ENCODE measurements at places on chromosomes 7 and 10.
A peak's percentile ranks its signal among the peaks of the same experiment; 100 is the strongest.

DNA sequence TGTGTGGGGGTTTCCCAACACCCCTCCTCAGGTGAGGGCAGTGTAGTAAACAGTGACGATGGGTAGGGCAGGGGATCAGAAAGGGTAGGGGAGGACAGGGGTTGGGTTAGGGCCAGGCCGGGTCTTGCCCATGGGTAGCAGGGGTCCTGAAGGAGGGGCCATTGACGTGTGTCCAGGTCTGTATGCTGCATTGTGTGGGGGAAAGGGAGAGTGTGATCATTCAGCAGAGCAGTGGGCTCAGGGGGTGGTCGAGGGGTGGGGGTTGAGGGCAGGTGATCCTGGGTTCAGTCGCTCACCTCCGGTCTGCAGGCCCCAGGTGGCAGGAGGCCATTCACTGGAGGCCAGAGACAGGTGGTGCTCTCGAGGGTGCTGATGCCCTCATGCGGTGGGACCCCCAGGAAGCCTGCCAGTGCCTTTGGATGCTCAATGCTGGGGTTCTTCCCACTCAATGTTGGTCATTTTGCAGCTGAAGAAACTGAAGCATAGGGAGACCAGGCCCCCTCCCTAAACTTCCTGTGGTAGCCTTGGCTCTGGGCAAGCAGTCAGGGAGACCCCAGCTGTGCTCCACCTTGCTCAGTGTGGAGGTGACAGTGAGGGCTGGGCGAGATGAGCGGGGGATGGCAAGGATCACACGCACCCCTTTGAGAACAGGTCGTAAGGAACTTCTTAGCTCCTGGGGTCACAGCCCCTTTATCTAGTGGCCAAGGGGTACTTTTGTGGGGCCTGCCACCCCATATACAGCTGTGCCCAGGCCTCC is 48.8 kb upstream of the CAMK2B start:
- no peak for DNase-seq

DNA sequence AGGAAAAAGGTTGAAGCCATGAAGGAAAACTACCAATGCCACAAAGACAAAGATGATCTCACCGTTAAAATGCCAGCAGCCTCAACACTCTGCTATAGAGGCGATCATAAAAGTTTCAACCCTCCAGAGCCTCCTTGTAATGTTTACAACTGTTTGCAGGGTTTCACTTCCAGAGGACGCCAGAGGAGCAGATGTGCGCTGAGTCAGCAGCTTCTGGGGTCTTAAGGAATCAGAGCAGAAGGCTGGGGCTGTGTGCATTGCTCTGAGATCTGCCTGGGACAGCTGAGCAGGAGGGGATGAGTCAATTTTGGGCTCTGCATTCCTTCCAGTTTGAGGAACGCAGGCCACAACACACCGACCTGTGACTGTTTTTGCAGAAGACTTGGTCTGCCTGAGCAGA is 98.3 kb downstream of the TMEM130 start:
- DNase-seq, result peak; percentile 91

GRCh38 chr10:33041783-33042437 is 83.9 kb upstream of the ITGB1 start:
- no peak for DNase-seq

- DNase-seq, result peak; percentile 86
These were observed at the start of gene PROSER2 for GRCh38 chr10:11823122-11823988. Gene PROSER2 (plus strand): TSS chr10:11823356. CDS start chr10:11852078, 28,722 bp downstream.

- no peak for DNase-seq
These were observed 394.2 kb downstream of the PTPRN2 start for GRCh38 chr7:158193446-158193845.

DNA sequence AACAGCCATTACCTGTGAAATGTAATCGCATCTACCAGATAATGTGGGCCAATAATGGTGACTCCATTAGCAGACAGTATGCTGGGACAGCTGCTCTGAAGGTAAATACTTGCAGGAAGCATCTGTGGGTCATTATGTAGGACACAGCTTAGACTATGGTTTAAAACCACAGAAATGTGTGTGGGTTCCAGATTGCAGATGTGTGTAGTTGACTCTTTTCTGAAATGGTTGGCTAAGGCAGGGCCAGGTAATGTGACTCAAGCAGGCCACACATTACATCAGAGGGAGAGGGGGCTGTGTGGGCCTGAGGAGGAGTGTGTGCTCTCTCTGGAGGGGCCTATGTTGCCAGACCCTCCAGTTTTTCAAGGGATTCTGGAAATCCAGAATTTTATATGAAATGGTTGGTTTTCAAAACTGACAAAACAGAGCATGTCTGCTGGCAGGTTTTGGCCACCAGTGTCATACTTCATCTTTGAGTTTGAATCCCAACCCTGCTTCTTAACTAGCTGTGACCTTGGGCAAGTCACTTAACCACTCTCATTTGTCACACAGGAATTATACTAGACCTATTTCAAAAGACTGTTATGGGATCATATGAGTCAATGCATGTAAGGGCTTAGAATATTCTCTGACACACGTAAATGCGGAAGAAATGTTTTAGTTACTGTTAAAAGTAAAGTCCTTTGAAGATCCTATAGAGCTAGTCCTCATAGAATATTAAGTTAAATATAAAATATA is 64.5 kb downstream of the MCMBP start:
- DNase-seq, result no peak

- DNase-seq, result no peak
These were observed 2.8 kb upstream of the PUS7 start for GRCh38 chr7:105524840-105525239.

- DNase-seq, result no peak
These were observed 115.5 kb downstream of the INPP5A start for GRCh38 chr10:132652936-132653590.

DNA sequence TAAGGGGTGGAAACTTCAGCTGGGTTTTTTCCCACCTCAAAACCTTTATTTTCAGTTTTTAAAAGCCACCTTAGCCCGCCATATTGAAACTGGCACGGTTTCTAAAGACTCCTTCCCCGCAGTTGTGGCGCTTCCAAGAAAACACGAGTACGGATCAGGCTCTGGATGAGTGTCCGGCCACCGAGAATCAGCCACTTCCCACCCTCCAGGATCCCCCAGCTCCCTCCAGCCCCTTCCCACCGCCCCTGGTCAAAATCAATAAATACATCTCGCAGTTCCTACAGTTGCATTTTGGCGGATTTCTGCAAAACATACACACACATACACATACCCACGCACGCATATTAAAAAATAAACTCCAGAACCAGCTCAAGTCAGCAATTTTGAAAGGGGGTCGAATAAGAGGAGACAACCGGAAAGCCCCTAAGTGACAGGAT is 1.1 kb downstream of the SFMBT2 start:
- DNase-seq, result peak; percentile 17

- DNase-seq, result no peak
These were observed 8.9 kb downstream of the AKR1E2 start for GRCh38 chr10:4834898-4835405.

DNA sequence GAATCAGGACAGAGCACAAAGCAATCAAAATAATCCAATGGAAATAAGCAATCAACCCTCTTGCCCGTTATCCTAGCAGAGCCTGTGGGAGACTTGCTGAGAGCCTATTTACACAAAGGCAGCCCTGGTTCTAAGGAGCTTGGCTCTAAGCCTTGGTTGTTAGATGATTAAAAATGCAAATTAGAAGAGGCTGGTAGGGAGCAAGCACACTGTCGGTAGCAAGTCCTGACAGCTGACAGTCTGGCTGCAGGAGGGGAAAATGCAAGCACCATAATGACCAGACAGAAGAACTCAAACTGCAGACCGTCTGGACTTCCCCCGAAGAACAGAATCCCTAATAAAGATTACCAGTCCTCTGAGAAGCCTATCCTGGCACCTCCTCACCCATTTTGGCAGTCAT is 131.8 kb upstream of the CTTNBP2 start:
- DNase-seq, result no peak

DNA sequence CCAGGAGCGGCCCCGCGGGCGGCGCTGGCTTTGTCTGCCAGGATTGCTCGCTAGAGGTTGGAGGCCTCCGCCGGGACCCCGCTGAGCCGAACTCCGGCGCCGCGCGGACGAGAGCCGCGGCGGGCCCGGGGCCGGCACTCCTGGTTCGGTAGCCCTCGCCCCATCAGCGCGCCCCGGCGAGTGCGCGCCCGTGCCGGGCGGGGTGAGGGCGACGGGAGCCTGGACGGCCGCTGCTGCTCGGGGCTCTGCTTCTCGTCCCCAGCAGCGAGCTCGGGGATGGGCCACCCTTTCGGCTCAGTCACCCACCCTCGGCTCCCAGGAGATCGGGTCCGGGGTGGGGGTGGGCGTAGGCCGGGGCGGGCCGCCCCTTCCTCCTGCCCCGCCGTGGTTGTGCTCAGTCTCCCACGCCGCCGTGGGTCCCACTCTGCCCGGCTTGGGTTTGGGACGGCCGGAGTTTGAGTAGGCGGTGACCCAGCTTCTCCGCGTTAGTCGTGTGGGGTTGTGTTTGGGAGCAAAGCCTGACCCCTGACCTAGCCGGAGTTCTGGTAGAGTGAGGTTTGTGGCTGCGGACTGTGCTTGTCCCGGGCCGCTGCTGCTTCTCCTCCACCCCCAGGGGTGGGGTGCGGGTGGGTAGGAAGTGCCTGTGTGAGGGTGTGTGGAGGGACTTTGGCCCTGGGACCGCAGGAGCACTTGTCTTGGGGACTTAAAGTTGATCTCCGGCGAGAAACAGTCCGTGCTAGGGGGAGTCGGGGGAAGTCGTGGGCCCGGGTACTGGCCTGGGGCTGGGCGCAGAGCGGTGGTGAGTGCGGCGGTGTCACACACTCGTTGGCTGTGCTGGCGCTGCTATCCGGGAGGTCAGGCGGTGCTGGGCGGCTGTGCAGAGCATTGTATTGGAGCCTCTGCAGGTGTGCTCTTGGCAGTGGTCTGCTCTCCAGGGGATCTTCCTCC is 677 bp downstream of the TSPAN14 start:
- peak; percentile 67 for DNase-seq

DNA sequence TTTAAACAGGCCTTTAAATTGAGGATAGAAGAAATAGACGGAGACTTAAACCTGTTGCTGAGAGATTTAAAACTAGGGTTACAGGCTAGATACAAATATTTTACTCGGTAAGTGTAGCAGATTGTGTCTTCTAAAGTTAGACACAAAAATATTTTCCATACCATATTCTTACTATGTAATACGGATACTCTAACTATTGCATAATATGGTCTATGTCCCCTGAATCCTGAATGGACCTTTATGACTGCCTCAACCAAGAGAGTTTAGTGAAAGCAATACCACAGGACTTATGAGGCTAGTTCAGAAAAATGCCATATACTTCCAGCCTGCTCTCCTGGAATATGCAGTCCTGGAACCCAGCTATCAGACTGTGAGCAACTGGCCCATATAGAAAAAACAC is 13.4 kb upstream of the TES start:
- DNase-seq, result no peak

- no peak for DNase-seq
These were observed 31.2 kb upstream of the AOAH start for GRCh38 chr7:36755484-36755883.

DNA sequence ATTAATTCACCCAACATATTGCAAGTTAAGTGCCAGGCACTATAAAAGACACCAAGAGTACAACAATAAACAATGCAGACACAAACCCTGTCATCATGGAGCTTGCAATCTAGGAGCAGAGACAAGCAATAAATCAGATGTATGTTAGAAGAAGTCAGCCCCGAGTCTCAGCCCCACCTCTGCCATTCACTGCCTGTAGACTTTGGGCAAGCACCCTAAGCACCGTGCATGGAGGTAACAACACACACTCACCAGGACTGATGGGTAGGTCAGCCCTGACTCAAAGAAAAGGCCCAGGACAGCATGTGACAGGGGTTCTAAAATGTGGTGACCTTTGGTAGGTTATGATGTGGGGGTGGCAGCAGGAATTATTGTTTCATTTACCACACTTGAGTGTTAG is 49.3 kb upstream of the PLEKHA1 start:
- DNase-seq, result no peak

DNA sequence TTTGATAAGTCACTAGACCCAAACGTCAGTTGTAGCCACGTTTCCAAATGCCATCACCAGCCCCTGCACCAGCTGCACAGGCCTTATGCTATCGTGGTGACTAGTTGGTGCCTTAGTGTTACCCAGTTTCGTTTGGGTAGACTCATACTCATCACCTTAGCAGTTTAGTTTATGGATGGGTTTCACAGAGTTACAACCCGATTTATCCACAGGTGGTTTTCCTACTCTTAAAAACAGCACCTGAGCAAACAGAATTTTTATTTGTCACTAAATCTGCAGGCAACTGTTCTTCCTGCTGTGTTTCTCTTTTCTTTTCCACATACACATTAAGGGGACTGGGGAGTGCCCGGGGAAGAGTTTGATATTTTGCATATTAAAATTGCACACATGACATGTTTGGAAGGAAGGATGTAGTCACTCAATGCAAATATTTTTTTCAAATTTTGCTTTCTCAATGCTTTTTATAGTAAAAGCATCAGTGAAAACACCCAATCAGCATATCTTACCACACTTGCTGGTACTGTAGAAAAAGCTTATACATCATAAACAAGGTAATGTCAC is 41.6 kb downstream of the PDSS1 start:
- no peak for DNase-seq

GRCh38 chr10:28946479-28946878 is 269.2 kb downstream of the BAMBI start:
- DNase-seq, result no peak

DNA sequence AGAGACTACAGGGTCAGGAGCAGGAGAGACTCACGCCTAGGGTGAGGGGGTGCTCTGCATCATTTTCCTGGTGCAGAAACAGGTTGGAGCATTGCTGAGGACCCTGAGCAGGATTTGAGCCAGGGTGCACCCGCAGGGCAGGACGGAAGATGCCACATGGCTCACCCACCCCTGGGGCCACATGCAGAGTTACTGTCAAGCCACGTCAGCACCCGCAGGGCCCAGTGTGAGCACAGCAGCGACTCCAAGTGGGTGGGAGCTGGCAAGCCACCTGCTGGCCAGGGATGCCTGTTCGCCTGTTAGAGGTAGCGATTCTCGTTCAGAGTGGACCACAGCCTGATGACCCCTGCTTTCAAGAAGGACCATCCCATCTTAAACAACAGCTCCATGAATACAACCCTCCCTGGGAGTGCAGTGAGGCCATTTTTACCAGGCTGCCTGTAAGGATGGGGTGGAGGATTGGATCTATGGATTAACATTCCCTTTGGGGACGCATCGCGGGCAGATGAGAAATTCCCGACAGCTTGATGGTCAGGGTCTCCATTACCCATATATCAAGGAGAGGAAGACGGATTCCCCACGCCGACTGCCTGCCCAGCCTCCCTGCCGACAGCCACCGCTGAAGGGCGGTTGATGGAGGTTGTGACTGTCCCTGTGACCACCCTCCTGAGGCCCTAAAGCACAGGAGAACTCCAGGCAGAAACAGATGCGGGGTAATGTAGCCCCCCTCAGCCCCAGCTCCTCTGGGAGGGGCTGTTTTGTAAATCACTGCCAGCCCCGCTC is 101.1 kb upstream of the RET start:
- DNase-seq, result no peak

Measured in hepatocyte (in vitro differentiated cells).